ENCODE measurements at places on chromosomes 11 and 22.

DNA sequence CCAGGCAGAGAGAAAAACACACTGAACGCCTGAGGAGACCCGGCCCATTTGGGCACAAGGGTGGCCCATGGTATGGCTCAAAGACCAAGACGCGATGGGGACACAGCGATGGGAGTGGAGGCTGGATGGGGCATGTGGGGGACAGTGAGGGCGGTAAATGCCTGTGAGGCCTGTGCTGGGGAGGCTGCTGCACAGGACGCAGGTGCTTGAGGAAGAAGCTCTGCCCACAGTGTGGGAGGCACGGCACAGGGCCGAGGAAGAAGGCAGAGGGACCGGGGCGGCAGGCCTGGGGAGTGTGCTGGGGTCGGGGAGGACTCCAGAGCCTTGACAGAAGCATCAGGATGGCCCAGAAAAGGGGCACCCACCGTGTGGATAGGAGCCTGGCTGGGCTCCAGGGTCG, 75.9 kb upstream of the WNT11 start:
- no peak for DNase-seq

DNA sequence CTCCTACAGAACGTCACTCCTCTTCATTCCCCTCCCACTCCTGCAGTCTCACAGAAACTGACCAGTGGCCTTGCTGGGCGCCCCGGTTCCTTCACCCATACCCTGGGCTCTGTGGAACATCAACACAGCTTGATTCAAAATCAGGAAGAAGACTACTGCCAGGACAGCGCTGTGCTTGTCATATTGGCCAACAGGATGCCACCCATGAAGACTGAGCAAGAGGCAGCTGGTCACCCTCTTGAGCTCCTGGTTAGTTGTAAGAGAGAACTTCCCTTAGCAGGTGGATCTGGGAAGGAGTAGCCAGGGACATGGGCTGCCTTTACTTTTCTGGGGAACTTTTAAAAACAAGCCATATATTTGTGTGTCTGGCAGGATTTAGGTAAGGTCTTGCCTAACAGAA, 110.4 kb upstream of the TIMP3 start:
- DNase-seq, result no peak

GRCh38 chr22:44200451-44200850, 19.7 kb downstream of the PARVG start:
- no peak for DNase-seq

- no peak for DNase-seq
These were observed 796 bp downstream of the POLDIP3 start for GRCh38 chr22:42613872-42614301.

DNA sequence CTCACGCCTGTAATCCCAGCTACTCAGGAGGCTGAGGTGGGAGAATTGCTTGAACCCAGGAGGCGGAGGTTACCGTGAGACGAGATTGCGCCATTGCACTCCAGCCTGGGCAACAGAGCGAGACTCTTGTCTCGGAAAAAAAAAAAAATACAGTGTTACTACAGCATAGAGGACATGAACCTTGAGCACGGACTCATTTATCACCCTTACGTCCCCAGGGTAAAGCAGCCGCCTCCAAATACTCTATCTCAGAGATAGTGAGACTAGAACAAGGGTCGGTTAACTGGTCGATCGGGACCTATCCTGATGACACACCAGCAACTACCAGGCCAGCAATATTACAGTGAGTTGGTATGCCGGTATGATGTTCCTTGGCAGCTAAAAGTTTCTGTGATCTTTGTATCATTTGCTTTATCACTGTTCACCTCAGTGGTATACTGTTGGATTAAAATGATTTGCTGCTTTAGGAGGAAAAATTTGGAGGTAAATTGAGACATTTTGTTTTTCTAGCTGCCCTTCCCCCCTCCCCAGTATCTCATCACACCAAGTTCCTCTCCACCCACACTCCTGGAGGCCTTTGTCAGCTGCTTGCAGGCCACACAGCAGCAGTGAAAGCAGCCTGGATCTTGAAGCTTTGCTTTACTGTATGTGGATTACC, 7.0 kb upstream of the SIDT2 start:
- DNase-seq, result no peak

DNA sequence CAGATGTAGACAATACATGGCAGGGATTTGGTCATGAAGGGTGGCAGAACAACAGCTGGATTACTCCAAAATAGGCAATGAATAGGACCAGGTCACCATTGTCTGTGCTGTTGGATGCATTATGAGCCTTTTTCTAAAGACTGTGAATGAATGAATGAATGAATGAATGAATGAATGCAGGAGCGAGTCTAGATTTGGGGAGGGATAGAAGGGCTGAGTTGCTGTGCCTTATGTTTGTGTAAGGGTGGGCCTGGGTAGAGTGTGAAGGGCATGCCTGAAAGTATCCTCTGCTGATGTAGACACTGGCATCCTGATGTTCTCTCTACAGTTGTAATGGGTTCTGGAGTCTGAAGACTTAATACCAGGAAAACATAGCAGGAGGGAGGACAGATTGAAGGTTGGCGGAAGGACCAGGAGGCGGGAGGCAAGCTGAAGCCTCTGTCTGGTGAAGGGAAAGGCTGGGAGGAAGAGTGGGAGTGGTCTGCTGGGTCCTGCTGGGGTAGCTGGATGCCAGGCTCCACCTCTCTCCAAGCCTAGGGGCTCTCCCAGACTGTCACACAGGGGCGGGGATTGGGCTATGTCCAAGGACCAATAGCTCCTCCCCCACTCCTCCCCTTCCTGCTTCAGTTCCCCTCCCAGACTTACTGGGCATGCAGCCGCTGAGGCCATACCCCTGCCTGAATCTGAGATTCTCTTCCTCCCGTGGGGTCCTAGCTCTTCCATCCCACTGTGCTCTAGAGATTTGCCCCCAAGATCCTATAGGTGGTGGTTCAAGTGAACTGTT, 4.8 kb downstream of the TRIM3 start:
- peak; percentile 97 for DNase-seq

DNA sequence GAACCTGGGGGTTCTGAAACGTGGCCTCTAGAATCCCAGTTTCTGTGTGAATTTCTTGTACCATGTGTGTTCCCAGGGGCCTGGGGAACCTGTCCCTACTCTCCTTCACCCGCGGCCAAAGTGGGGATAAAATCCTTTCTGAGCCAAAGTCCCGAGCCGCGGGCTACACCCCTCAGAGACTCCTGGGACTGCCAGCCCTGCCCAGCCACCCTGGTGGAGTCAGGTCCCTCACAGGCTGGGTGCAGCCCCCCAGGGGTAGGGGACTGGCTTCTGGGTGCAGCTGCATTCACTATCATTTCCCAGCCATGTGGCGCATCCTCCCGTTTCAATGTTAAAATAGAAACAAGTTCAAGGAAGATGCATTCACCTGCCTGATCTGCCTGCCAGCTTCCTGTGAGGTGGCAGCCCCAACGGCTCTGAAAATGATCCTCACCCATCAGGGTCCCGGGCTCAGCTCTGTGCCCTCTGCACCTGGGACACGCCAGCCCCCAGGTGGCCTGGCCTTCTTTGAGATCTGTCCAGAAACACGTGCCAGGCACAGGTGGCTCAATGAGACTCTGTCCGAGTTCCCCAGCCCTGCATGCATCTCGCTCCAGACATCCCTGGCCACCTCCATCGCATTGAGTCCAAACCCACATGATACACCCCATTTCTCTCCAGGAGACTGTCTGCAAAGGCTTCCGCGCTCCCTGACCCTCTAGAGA, 338.8 kb downstream of the CTTN start:
- no peak for DNase-seq

- DNase-seq, result no peak
These were observed 11.1 kb upstream of the KIAA0930 start for GRCh38 chr22:45251825-45252224.

DNA sequence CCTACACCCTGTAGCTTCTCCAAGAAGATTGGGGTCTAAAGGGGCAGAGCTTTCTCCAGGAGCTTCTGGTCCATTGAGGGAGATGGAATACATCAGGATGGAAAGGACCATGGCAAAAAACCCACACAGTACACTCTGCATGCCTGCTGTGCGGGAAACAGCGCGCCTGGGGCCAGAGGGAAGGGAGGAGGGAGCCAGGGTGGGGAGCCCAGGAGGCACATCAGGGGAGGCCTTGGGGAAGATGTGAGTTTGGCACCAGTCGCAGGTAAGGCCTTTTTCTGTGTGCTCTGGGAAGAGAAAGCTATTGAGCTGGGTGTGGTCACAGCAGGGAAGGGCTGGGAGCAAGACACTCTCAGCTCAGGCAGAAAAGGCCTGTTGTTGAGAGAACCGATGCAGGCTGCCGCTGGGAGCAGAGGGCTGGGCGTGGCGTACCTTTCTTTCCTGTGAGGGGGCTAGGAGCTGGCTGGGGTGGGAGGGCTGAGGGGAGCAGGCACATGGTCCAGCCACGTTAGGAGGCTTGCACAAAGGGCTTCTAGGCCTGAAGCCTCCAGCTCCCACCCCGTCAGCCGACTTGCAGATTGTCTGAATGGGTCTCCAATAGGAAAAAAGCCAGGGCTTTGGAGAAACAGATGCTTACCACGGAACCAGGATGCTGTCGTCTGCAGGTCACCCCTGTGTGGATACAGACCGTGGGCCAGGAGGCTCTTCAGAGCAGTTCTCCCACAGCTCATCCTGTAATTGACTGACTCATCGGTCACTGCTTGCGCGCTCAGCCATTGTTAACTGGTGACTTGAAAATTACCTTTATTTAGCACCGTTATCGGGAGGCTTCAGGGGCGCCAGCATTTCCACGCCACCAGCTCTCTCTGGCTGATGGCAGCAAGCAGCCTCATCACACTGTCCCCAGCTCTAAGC, 237.3 kb downstream of the ST3GAL4 start:
- no peak for DNase-seq

- no peak for DNase-seq
These were observed 12.7 kb downstream of the CD6 start for GRCh38 chr11:60984149-60984548.

DNA sequence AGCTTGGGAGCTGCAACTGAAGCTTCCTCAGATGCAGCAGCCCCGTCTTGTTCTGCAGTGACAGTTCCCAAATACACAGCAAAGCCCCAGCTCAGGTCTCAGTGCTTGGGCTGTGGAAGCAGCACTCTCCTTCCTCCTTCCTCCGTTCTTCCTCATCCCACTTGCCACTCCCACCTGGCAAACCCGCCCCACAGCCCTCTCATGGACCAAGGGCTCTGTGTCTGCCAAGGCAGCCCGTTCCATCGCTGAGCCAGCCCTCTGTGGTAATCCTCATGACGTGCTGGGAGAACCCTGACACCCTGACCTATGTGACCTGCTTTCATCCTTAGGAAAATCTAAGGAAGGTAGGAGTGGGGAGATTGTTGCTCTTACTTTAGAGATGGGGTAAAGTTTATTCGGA, 157.0 kb downstream of the DSCAML1 start:
- DNase-seq, result no peak

DNA sequence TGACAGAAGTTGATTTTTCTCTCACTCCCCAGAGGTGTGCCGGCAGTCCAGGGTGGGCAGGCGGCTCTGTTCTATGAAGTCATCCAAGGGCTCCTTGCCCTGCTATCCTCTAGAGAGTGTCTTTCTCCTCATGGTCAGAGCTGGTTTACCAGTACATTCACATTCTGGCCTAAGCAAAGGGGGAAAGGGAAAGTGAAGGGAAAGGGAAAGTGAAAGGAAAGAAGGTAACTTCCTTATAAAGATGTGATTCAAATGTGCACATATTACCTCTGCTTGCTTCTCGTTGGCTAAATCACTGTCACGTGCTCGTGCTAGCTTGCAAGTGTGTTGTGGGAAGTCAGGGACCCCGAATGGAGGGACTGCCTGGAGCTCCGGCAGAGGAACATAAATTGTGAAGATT, 2.9 kb upstream of the HTATIP2 start:
- DNase-seq, result no peak

DNA sequence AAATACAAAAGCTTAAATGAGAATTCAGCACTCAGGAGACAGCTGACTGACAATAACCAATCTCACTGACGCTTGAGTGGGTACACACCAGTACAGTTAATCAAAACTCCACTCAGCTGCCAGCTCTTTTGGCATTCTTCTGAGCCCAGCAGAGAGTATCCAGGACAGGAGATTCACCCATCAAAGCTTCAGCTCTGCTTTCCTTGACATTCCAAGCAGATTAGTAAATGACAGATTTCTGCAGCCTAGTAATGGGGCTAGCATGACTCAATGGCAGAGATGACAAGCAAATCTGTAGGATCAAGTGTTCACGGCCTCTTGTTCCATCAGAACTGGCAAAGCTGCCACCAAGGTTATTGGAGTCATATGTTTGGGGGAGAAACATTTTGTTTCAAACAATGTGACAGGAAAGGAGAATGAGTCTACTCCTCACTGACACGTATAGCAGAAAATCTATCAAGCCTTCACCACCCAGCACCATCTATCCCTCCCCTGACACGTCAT, 420.0 kb downstream of the DYNC2H1 start:
- DNase-seq, result no peak

- DNase-seq, result no peak
These were observed 225.9 kb upstream of the SESN3 start for GRCh38 chr11:95456714-95457491.

DNA sequence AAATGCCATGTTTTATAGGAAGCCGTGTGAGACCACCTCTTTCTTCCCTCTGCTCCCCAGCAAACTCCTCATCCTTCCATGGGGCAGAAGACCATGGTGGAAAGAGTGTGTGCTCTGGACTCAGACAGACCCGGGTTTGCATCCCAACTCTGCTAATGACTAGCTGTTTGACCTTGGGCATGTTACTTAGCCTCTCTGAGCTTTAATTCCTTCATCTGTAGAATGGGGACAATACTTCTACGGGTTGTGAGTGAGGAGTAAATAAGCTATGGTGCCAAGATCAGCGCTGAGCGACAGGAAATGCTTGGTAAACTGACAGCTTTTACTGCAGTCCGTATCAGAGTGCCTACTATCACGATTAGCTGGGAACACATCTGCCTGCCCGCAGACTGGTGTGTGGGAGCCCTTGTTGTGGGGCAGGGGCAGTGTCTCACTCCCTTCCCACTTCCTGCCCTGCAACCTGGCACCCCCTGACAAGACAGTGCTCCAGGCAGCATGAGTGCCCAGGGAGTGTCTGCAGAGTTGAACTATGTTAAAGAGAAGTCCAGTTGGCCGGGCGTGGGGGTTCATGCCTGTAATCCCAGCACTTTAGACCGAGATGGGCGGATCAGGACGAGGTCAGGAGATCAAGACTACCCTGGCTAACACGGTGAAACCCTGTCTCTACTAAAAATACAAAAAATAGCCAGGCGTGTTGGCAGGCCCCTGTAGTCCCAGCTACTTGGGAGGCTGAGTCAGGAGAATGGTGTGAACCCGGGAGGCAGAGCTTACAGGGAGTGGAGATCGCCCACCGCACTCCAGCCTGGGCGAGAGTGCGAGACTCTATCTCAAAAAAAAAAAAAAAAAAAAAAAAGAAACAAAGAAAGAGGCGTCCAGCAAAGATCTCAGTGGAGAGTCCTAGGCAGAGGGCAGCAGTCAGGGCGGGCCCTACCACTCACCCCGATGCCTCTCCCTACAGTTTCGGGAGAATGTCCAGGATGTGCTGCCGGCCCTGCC, 2.2 kb downstream of the SEC14L2 start:
- no peak for DNase-seq

- DNase-seq, result peak; percentile 100
These were observed at the start of gene SELENOO for GRCh38 chr22:50200461-50201190. SELENOO (plus strand) TSS chr22:50201011; CDS start chr22:50201037, 26 bp downstream.

All from SK-N-SH (cell line).